HCT116 (cell line): ENCODE measurements at places on chromosomes 4 and X. TPM values are rescaled to one million over a fixed set of nuclear protein-coding genes. Genes with fewer than 3 reads are reported as not detected.

Gene TLL1
- 0.37 TPM for total RNA-seq

Gene USP27X
- total RNA-seq: 3.5 TPM

Gene SHROOM3
- total RNA-seq: 22.5 TPM

Gene FOXR2
- total RNA-seq: not detected

DNA sequence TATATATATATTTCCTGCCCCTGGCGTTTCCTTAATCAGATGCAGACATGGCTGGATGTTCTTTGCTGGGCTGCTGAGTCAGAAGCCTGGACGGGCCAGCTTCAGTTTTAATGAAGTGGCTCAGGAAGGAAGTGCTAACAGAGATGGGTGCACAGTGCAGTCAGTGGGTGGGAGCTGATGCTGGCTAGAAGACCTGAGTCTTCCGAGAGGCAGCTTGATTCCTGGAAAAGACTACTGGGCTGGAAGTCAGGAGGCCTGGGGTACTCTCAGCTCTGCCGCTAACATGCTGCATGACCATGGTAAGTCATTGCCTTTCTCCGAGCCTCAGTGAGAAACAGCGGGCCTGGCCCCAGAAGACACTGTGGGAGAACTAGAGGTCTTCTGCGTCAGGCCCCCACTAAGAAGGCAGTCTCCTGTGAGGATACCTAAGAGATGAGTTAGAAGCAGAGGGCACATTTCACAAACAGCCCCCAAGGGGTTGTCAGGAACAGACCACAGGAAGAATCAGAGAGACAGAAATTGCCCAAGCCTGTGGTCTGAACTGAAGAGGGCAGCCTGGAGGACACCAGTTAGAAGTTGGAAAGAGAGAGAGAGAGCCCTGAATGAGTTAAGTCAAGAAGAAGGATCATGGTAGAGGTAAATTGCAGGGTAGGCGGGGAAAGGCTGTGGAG lies 8.3 kb upstream of the CD40LG start:
- DNase-seq: no peak

- DNase-seq: no peak
These were observed 45.8 kb upstream of the CLCN4 start for GRCh38 chrX:10110984-10111363.

Gene PHOX2B
- not detected for total RNA-seq

DNA sequence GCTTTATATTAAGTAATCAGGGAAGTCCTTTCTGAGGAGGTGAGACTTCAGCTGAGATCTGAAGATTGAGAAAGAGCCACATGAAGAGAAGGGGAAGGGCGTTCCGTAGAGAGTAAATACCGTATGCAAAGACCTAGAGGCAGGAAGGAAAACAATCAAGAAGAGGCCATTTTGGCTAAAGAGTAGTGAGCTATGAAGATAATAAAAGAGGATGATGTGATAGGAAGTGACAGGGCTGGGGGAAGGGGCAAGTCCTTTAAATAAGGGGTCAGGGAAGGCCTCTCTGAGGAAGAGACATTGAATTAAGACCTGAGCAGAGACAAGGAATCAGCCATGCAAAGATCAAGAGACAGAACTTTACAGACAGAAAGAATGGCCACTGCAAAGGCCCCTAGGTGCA lies 86.2 kb downstream of the ZIC3 start:
- no peak for DNase-seq

- DNase-seq: no peak
These were observed 32.7 kb downstream of the CPLX1 start for GRCh38 chr4:793093-793861.

- DNase-seq: no peak
These were observed 16.7 kb upstream of the SOD3 start for GRCh38 chr4:24778464-24779225.

Gene TMEM154
- 2.4 TPM for total RNA-seq

Gene GABRE
- 3.9 TPM for total RNA-seq

DNA sequence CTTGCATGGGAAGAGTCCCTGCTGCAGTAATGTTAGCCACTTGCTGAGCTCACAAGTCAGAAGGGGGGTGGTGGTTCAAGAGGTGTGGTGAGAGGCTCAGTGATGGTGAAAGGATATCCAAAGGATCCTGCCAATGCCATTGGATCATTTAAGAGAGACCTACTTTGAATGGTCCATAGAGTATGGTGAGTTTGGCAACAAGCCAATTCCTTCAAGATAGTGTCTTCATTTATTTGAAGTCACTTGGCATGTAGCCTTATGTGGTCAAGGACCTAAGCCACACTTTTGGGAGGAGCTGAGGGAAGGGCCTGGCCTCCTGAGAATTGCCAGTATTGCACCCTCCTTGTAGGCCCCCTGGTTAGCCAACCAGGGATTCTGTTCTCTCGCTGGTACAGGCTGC lies 87.9 kb downstream of the TSPAN7 start:
- DNase-seq: no peak

DNA sequence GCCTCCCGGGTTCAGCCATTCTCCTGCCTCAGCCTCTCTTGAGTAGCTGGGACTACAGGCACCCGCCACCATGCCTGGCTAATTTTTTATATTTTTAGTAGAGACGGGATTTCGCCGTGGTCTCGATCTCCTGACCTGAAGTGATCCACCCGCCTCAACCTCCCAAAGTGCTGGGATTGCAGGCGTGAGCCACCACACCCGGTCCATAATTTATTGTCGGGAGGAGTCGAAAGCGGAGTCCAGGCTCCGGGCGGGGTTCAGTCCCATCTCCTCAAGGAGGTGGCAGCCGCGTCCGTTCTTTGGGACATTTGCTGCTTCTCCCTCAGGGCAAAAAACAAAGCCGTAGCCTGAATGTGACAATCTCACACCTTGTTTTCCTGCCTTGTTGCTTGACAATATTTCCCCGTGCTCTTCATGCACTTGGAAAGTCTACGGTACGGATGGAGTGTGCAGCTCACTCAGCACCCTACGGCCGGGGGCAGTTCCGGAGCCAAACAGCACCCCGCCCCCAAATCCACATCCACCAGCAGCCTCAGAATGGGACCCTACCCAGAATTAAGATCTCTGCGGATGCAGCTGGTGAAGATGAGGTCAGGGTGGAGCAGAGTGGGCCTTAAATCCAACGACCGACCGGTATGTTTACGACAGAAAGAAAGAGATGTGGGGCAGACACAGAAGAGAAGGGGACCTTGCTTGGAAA lies 9.6 kb downstream of the GTPBP6 start:
- DNase-seq: no peak

- no peak for DNase-seq
These were observed 205.0 kb upstream of the RPL34 start for GRCh38 chr4:108415389-108415788.

- DNase-seq: no peak
These were observed 557.2 kb upstream of the GRIA3 start for GRCh38 chrX:122626871-122627270.

Gene PDHA1
- 195 TPM for total RNA-seq

DNA sequence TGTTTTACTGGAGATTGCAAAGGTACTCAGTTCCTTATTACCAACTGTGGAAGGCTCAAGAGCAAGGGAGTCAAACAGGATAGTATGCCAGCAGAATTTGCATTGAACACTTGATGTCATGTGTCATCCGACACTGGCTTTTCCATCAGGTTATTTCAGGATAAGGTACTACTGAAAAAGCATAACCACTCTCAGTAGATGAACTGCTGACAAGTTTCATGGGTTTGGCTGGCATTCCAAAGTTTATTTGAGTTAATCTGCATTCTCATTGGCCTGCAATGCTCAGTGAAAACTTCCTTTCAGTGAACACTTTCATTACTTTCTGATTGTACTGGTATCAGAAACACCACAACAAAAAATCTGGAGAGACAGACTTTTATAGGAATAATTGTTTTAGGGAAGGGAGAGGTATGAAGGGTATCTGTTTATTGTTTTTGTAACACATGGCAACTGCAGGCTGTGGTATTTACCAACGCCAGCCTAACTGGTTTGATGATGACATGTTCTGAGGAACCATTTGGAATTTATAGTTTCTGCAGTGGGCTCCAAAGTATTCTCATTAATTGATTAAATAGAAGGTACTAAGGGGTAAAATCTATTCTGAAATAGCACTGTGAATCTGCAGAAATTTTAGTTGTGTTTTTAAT lies 345.7 kb upstream of the NR3C2 start:
- no peak for DNase-seq

DNA sequence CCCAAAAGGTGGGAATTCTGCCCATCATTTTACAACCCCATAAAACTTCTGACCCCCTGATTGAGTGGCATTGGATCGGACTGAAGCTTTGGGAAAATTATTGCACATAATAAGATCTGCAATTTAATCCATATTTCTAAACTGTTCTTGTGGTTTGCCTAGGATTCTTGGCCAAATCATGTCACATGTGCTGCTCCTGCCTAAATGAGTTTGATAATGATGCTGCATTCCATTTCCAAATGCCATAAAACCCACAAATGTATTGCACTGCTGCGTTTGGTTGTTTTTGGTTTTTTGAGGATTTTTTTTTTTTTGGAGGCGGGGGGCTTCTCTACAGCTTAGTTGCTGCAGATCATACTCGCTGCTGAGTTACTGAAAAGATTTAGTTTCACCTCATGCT lies 153.6 kb downstream of the QDPR start:
- DNase-seq: no peak

DNA sequence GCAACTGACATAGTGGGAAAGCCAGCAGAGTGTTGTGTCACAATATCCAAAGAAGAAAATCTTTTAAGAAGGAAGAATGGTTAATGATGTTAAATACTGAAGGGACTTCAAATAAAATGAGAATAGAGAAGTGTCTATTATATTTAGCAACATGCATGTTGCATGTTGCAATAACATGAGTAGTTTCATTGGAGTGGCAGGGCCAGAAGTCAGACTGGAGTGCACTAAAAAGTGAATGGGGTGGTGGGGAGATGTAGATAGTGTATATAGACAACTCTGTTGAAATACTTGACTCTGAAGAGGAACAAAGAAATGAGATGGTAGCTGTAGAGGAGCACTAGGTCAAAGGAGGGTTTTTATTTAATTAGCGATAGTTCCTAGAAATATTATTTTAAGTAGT lies 9.5 kb upstream of the AMMECR1 start:
- DNase-seq: no peak

- DNase-seq: no peak
These were observed 570.4 kb downstream of the PRR32 start for GRCh38 chrX:127389900-127390299.

- no peak for DNase-seq
These were observed 161.8 kb downstream of the DCLK2 start for GRCh38 chr4:150240011-150240410.

Gene SRPX2
- 2.4 TPM for total RNA-seq

DNA sequence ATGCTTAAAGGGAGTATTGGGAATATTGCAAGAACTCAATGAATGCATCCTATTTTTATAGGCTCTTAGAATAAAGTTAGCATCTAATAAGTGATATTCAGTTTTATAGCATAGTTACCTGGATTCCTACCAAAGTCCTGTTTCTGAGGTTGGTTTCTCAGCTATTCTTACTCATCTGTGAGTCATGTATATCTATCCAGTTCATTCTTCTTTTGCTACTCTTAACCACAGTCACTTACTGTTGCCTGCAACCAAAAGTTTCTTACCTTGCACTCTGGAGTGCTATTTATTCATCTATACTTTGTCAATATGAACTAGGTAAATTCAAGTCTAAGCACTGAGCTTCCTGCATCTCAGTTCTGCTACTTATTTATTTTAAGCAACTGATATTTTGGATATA lies 322.5 kb downstream of the HS3ST1 start:
- no peak for DNase-seq

DNA sequence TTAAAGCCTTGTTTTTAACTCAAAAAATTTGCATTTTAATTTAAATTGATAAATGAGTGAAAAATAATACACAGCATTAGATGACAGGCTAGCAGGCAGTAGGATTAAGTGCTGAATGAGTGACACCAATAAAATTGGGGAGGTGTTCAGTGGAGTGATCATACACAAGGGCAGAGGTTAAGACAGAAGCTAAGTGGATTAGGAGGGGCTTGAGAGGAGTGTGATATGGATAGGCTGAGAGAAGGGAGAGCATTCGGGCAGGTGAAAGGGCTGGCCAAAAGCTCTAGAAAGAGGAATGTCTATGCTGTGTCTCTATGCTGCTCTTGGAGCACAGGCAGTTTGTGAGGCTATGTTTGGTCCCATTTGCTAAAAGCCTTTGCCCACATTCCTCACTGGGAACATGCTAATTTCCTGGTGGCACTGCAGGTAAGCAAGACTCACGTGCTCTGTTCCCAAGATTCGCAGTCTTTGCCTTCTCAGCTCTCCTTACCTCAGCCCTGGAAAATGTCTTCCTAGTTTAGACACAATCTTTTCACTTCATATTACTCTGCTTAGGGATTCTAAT lies 52.8 kb upstream of the CCSER1 start:
- DNase-seq: no peak

DNA sequence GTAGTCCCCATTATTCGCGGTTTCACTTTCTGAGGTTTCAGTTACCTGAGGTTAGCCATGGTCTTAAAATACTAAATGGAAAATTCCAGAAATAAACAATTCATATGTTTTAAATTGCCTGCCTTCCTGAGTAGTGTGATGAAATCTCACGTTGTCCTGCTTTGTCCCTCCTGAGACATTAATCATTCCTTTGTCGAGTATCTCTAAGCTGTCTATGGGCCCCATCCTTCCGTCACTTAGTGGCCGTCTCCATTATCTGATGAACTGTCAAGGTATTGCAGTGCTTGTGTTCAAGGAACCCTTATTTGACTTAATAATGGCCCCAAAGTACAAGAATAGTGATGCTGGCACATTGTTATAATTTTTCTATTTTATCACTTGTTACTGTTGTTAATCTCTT lies 94.8 kb downstream of the ADGRL3 start:
- DNase-seq: no peak
